ENCODE measurements at places on chromosomes 5 and 9.

GRCh38 chr9:136185596-136186366, 19.1 kb downstream of the LHX3 start:
- no peak for DNase-seq

DNA sequence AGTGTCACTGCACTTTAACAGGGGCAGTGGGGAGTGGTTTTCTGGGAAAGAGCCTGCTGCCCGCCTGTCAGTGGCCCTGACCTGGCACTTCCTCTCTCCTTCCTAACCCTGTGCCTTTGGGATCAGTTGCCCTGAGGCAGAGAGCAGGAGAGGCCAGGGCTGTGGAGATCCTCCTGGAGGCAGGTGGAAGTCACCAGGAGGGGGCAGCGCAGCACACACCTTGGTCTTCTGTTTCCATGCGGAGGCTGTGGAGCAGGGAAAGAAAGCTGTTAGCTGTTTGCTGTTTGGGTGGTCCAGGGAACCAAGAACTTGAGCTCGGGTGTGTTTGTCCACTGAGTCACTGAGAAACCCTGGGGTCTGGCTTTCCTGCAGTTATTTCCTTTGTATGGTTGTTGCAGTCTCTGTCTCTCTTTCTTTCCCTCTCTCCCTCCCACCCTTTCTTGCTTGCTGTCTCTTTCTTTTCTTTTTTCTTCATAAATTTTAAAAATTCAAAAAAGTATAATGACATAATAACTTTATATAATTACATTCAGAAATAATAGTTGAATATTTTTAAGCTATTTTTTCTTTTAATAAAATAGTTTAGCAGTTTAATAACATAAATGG, 28.1 kb downstream of the NTRK2 start:
- peak; percentile 46 for DNase-seq

DNA sequence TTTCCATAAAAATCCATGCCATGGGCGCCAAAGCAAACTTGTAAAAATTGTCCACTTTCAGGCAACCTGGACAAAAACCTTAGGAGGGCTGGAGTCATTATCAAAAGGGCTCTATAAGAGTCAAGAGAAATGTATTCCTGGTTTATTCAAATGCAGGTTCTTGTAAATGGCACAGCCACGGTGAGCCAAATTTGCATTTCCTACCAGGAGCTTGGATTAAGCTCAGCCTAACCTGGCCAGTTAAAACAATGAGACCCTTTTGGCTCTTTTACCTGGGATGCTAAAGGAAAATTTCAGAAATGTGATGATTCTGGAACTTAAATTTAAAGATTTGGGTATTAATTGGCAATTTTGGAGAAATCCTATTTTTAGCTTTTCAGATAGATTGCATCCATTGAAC, 8.9 kb upstream of the ZNF474 start:
- no peak for DNase-seq

DNA sequence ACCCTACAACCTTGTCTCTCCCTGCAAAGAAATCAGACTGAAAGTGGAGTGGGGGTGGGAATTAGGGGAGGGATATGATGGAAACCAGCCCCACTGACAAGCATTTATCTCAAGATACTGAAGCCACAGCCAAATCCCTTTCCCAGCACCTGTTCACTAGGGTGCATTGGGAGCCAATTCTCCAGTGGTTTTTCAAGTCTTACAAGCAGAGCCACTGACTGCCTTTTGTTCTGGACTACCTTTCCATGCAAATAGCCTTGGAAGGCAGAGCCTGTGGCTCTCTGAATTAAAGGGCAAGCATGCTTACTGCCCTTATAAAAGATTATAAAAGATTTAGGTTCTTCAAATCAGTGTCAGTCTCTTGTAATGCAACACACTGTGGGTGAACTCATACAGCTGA, 8.8 kb upstream of the GGTA1 start:
- peak; percentile 8 for DNase-seq

- DNase-seq = no peak
Measured at GRCh38 chr5:140554454-140554853, 2.8 kb downstream of the SRA1 start.

DNA sequence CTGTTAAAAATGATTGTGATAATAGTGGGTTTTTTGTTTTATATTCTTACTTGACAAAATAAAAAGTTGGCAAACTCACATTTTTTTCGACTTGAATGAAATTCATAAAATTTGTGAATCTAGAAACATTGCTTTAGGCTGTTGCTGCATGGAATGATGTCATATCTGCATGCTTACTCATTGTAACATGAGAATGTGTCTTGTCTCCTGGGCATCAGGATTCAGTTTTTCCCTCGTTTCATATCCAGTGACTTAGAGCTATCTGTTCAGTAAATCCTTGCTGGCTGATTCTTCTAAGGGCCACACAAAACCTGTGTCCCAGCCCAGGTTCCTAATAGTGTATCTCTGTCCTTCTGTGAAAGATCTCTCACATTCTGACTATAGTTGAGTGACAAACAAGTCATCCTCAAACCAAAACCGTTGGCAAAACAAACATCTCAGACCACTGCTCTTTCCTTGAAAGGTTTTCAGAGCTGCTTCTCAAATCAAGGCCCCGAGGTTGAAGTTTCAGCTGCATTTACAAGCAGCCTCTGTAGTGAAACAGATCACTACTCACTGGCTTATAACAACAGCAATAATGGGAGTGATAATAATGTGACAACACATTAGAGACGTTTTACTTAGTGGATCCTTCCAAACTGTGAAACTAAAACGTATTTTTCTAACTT, 95.0 kb downstream of the NPR3 start:
- peak; percentile 74 for DNase-seq

DNA sequence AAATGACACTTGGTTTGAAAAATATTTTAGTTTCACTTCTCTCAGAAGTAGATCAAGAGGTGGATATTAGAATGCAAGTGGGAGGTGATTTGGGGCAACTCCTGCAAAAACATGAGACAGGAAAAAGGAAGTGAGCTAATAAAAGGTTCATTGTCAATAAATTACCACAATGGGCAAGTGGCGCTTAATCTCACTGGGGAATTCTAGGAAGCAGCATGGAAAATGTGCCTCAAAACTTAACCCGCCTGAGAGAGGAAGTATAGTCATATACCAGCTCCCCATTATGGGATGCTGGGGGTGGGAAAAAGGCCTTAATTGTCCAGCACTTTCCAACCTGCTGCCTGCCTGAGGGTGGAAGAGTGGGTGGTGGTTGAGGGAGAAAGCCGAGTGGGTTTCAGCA, 204.1 kb downstream of the ELAVL2 start:
- DNase-seq = peak; percentile 73

- DNase-seq = no peak
Measured at GRCh38 chr5:108606185-108606584, 141.5 kb upstream of the FER start.

GRCh38 chr9:5499889-5500398, 10.4 kb upstream of the PDCD1LG2 start:
- peak; percentile 41 for DNase-seq

DNA sequence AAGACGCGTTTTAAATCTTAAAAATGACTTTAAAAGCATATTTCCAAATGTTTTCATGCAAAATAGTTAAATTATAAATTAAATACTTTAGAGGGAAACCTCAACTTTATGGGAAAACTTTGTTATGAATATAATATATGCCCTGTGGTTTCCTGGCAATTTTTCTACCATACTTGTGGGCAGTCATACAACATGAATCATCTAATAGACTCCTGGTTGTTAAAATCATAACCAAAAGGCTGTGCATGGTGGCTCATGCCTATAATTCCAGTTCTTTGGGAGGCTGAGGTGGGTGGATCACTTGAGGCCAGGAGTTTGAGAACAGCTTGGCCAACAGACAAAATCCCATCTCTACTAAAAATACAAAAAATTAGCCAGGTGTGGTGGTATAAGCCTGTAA, 18.2 kb downstream of the ATP10B start:
- no peak for DNase-seq

DNA sequence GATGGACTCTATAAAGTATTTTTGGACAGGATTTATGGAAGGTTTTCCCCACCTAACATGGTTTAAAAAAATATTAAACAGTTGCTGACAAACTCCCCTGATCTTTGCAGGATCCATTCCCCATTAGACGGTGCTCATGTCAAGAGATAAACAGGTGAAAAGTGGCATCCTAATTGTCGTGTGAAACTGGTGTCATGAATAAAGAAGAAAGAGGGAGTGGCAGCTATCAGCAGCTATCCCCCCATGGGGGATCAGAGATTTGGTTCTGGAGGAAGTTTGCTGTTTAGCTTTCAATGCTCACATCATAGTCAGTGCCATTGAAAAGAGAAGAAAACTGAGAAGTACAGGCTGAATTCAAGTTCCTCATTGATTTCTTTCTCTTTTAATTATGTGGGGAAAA, 329.3 kb upstream of the BRINP1 start:
- no peak for DNase-seq

DNA sequence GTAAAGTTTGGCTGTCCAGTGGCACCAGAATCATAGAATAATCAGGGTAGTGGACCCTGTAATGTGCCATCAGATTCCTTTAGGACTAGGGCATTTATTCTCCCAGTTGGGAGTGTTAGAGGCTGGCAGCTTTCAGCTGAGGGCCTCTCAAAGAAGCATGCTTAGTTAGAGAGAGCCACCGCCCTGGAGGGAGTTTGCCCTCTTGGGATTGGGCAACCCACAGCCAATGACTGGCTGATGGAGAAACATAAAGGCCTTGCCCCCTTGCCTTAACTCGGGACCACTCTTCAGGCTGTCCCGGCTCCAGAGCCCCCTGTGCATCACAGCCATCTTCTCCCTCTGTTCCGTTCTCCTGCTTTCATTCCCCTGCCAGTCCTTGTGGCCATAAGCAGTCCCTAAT, 20.5 kb upstream of the IFNK start:
- no peak for DNase-seq

DNA sequence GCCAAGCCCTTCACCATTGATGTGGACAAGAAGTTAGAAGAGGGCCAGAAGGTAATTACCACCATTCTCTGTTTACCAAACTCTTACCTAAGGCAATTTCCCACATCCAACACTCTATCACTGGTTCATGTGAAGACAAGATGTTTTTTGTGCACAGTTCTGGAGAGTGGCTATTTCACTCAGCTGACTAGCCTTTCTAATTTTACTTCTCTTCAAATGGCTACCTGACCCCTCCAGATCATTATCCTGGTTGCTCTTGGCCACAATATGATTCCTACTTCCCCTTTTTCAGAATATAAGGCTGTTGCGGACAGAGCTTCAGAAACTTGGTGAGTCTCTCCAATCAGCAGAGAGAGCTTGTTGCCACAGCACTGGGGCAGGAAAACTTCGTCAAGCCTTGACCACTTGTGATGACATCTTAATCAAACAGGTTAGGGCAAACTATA, 7.1 kb downstream of the KIF20A start:
- no peak for DNase-seq

DNA sequence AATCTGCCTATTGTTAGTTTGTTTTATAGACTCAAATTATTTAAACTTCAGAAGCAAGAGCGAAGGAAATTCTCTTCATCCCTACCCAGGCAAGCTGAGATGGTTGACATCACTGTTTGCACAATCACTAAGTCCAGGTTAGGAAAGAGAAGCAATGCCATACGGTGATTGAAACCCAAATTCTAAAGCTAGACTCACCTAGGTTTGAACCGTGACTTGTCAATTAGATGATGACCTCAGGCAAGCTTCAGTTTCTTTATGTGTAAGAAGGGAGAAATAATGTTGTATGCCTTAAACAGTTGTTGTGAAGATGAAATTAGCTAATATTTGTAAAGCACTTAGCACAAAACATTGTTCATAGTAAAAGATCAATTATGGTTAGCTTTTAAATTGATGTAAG, 96.5 kb upstream of the ANKRD55 start:
- no peak for DNase-seq

DNA sequence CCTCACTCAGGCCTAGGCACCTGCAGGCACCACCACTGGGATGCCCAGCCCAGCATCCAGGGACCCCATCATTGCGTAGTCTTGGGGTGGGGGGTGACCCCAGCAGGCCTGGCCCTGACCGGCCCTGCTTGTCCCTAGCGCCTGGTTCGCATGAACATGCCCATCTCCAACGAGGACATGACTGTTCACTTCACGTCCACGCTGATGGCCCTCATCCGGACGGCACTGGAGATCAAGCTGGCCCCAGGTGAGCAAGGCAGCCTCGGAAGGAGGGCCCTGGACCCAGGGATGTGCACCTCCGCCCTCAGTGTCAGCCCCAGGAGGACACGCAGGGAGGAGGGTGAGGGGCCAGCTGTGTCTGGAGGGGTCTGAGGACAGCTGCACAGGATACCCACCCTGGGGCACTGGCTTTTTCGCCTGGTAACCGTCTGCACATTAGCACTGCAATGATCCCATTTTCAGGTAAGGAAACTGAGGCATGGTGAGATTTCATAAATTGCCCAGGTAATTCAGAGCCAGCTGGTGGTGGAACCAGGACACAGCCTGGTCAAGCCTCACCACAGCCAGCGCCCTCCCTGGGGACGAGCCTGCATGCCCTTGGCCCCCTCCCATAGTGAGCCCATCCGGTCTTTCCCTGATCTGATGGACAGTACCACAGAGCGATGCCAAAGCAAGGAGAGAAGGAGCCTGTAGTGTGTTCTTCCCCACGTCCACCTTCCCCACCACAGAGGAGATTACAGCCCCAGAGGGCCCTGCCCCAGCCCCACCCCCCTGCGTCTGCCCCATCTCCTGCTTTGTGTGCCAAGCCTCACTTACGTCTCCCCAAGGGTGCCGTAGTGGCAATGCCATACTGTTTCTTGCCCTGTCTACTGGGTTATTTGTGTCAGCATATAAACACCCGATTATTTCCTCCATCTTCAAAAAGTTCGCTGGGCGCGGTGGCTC, 228.3 kb downstream of the CACNA1B start:
- DNase-seq = no peak

DNA sequence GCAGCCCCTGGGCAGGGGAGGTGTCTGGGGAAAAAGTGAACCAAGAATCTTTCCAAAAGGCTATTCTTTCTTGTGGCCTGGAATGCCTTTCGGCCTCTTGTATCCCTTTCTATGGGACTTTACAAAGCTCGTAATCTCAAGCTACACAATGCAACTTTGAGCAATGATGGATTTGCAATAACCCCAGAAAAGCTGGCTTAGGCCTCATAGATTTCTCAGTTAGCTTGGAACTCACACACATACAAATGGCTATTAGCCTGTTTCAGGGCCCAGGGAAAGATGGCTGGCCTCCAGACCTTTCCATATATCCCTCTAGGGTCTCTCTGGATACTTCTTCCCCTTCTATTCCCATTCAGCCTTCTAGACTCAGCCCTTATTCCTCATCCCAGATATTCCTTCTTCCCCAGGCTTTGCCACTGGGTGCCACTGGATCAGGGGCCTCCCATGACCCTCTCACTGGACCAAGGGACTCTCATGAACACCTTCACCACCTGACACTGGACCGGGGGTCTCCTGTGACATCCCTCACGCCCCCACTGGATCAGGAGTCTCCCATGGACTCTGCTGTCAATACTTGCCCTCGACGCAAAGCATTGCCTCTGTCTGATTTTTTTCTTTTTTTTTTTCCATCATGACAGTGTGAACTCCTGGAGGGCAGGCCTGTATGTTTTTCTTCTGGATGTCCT, 59.5 kb downstream of the RAD23B start:
- no peak for DNase-seq

DNA sequence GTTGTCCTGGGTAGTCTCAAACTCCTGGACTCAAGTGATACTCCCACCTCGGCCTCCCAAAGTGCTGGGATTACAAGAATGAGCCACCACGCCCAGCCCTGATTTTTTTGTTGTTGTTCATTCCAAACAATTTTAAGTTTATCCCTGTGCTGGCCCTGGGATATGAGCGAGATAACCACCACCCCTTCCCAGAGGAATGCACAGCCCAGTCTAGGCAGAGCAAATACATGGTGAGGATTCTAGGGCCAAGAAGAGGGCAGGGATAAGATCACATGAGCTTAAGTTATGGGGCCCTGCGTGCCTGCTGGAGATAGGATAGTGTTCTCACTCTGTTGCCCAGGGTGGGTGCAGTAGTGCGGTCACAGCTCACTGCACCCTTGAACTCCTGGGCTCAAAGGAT, 21.0 kb upstream of the TOR1B start:
- DNase-seq = no peak

GRCh38 chr5:37207802-37208201, 41.4 kb downstream of the CPLANE1 start:
- no peak for DNase-seq
